ENCODE measurements at places on chromosomes 3 and 15.

- no peak for DNase-seq
Observed at GRCh38 chr15:56752986-56753385, 19.7 kb upstream of the ZNF280D start.

DNA sequence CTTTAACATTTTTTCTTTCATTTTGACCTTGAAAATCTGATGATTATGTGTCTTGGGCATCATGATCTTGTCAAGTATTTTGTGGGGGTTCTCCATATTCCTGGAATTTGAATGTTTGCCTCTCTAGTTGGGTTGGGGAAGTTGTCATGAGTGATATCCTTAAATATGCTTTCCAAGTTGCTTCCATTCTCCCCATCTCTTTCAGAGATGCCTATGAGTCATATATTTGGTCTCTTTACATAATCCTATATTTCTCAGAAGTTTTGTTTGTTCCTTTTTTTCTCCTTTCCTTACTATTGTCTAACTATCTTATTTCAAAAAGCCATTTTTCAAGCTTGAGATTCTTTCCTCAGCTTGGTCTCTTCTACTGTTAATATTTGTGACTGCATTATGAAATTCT, 69.0 kb upstream of the CCDC80 start:
- DNase-seq, result no peak

- no peak for DNase-seq
Observed at GRCh38 chr3:196617256-196617655, 22.2 kb upstream of the NRROS start.

DNA sequence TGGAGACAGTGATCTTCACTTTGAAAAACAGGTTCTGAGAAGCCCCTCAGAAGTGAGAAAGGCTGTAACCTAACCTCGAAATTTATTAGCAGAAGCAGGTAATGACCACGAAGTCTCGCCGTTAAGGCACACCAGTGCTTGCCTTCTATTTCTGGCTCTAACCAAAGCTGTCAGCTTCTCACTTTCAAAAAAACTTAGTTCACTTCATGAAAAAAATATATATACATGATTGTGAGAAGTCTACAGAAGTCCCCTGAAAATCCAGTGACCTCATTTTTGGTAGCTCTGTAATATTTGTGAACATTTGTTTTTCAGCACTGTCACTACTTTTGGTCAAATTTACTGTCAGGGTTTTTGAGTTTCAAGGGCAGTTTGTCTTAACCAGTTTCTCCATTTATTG, 19.1 kb upstream of the AKAP13 start:
- no peak for DNase-seq

- no peak for DNase-seq
Observed at GRCh38 chr3:30692498-30693130, 86.2 kb downstream of the TGFBR2 start.

DNA sequence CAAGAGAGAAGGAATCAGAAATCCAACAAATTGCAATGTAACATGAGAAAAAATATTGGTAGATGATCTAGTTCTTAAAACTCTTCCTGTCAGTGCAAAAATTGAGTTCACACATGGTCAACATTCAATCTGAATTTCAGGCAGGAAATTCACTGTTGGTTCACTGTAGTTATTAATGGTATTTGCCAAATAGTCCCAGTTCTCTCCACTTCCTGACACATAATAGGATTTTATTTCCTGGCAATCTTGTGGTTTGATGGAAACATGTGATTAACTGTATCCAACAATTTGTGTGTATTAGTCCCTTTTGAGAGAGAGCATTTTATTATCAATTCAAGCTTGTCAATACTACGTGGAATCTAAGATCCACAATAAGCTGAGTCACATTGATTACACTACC, 1103.1 kb downstream of the ROBO2 start:
- no peak for DNase-seq

DNA sequence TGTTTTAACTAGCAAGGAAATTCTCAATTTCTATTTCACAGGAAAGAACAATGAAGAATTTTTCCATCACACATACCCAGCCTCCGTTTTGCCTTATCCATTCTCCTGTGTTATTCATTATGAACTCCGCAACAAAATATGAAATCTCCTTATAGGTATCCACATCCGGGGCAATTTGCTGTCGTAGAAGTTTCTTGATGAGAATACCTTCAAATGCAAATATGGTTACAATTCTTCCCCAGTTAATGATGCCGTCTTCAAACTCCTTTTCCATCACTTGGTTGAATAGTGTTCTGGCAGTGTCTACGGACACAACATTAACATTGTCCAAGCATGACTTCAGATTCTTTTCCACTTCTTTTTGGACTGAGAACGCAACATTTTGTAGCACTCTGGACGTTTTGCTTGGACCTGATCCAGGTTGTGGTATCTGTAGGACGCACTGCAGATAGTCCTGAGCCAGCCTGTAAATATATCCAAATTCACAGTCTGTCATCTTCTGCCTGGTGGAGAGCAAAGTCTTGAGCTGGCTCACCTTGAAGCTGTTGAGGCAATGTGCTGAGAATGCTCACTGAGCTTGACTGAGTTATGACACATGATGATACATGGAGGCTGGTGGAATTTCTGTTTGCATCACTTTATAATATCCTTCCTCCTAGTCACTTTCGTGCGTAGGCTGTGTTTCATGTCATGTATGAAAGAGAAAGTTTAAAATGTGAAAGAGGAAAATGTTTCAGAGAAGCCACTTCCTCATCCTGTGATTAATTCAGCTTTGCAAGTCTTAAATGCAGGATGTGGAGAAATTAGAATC, at the start of gene BCL2A1:
BCL2A1 (minus strand) TSS at position 573 of the 811 bp plus-strand sequence; CDS start at position 496, 77 bp downstream.
- DNase-seq, result peak; percentile 67

DNA sequence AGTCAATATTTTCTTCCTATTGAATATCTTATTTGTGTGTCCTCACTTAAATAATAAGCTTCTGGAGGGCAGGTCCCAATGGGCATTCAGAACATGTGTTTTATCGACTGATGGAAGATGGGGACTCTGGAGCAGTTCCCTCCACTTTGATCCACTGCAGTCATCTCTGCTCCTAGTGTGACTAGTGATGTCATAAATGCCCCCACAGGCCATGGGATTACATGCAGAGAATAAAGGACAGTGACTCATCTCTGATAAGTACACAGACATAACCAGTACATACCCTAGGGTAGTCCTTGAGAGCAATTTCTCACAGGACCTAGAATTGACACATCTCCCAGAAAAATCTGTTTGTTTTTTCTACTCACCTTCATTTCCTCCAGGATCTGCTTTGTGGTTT, 49.4 kb upstream of the FMN1 start:
- DNase-seq, result no peak

DNA sequence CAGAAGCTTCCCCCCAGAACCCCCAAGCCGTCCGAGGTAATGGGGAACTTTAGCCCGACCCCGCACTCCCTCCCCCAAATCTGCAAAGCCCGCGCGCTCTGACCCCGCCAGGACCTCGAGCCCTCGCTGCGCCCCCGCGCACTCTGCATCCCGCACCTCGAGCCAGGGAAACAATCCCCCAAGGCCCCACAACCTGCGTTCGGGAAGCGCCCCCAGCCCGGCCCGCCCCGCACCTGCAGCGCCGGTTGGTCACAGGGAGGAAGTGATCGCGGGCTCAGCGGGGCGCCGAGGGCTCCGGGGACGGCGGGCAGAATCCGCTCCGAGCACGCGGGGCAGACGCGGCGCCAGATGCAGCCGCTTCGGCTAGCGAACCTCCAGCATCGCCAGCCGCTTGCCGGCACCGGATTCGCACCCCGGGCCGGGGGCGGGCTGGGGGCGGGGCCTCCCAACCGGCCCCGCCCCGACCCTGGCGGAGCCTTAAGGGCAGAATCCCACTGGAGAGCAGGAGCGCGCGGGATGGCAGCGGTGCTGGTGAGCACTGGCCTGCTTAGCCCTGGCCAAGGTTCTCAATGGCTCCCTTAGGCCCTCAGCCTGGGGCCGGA, at the start of gene CAMKV:
CAMKV (minus strand) TSS at position 382 of the 602 bp plus-strand sequence. CDS start 7,518 bp downstream, outside the sequence.
- DNase-seq, result peak; percentile 24

- no peak for DNase-seq
Observed at GRCh38 chr3:119297169-119297568, 3.0 kb downstream of the ARHGAP31 start.

GRCh38 chr3:134749802-134750553, 45.1 kb upstream of the EPHB1 start:
- no peak for DNase-seq

DNA sequence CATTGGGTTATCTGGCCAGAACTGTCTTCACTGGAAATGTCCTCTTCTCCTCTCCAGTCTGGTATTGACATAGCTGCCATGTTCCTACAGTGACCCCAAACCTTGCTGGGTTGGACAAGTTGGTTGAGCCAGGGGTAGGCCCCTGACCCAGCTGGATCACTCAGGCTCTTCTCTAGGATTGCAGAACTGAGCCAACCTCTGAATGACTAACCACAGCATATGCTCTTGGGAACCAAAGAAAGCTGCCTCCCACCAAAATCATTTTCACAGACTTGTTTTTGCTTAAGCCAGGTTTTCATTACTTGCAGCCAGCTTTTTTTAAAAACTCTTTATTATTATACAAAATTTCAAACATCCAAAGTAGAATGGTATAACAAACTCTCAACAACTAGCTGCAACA, 41.4 kb downstream of the FSIP1 start:
- no peak for DNase-seq

GRCh38 chr3:190620886-190621608, 107.2 kb downstream of the IL1RAP start:
- no peak for DNase-seq

GRCh38 chr15:98906712-98907083, 100.9 kb downstream of the PGPEP1L start:
- no peak for DNase-seq

GRCh38 chr3:128707928-128708494, 18.0 kb upstream of the RAB7A start:
- no peak for DNase-seq

GRCh38 chr3:127710155-127710941, 37.6 kb downstream of the ABTB1 start:
- no peak for DNase-seq

DNA sequence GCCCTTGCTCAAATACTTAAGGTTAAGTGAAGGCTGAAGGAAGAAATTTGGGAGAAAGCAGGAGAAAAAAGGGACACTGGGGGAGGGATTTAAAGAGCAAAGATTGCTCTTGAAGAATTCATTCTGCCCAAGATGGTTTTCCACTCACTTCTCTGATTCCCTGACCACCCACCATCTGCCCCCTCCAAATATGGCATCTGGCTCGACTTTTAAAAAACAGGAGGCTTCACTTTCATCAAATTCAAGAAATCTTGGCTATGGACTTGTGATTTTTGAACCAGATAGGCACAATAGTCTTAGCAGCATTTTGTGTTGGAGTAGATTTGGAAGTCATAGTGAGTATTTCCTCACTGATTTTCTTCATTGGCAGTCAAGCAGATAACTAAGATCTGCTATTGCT, 574.4 kb upstream of the SUCLG2 start:
- DNase-seq, result no peak

DNA sequence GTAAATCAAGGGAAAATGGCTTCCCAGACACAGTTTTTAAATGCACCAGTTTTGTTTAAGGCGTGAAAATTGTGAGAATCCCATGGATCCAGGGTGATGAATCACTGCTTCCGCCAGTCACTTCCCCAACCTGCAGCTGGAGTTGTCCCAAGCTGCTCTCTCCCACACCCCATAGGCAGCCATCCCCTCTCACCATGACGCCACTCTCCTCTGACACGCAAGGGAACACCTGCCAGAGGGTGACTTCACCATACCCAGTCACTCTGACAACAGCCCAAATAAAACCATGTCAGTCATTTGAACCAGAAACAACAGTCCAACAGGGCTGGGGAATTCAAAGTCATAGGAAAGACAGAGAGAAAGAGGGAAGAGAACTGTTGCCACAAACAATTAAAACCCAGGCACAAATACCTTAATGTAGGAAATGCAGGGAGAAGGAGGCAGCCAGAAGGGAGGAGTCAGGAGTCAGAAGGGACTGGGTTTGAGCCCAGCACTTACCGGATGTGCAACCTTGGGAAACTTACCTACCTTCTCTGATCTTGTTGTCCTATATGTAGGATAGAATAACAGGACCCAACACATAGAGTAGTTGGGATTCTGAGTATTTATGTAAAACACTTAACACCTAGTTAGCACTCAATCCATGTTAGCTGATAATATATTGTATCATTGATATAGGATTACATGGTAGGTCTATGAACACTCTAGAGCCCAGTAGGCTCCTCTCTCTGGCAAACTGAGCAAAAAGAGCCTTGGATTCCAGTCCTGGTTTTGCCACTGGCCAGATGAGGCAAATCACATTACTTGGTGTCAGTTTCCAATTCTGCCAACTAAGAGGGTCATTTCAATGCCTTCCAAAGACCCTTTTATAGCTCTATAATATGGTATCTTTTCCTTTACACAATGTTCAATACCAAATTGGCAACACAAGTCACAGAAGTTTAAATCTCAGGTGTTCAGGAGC, 326.3 kb upstream of the ICE2 start:
- no peak for DNase-seq

DNA sequence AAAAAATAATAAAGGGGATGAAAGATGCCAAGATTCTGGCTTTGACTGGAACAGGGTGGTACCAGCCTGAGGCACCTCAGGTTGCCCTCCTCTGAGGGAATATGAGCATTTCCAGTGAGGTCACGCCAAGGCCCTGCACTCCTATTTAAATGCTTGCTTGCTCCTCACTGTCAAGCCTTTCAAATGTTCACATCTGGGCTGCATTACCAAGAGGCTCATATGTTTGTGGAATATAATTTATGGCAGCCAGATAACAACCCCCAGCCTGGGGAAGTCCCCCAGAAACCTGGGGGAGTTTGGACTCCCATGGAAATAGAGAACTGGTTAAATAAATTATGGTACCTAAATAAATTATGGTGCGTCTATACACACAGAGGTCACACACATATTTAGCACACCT, 88.4 kb downstream of the FRMD4B start:
- no peak for DNase-seq

GRCh38 chr3:21290557-21290956, 460.5 kb downstream of the ZNF385D start:
- no peak for DNase-seq

DNA sequence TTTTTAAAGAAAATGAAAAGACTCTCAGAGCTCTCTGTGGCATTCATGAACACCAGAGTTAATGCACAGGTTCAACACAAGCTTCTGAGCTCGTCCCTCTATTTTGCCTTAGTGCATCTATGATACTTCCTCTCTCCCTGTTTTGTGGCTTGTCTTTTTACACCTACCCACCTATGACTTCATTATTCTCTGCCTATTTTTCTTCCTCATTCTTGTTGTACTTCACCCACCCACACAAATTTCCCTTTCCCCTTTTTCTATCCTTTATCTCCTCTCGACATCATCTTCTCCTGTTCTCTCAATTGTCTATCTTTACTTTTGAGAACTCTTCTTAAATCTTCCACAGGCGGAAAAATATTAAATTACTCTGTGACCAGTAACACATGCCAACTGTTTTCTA, 48.6 kb downstream of the OR5H15 start:
- DNase-seq, result no peak

- no peak for DNase-seq
Observed at GRCh38 chr3:67447393-67447792, 207.0 kb downstream of the SUCLG2 start.

- DNase-seq, result no peak
Observed at GRCh38 chr3:126887686-126888085, 95.2 kb upstream of the PLXNA1 start.

- DNase-seq, result no peak
Observed at GRCh38 chr3:64122476-64122875, 99.2 kb upstream of the PSMD6 start.

- DNase-seq, result no peak
Observed at GRCh38 chr3:16504242-16504641, 9.3 kb downstream of the RFTN1 start.

All from CD4-positive, alpha-beta memory T cell (primary cell).